ENCODE measurements at places on chromosomes 1 and 21. TPM values are rescaled to one million over a fixed set of nuclear protein-coding genes. Genes with fewer than 3 reads are reported as not detected.

Gene PTCH2
- 0.10 TPM for total RNA-seq

Gene PTPRC
- total RNA-seq: not detected

Gene S100A5
- not detected for total RNA-seq

Gene ELAPOR1
- total RNA-seq: 0.06 TPM

Gene KRTAP19-1
- not detected for total RNA-seq

Gene SYNJ1
- 5.8 TPM for total RNA-seq

Gene RSPH1
- not detected for total RNA-seq

Gene AGT
- 4.8 TPM for total RNA-seq

Gene SPATC1L
- 22.2 TPM for total RNA-seq

Gene LCE7A
- not detected for total RNA-seq

Gene HSD3B2
- total RNA-seq: not detected

Gene AQP10
- not detected for total RNA-seq

Gene RGS1
- total RNA-seq: not detected

Gene GPR161
- total RNA-seq: 5.7 TPM

Gene IFNAR1
- total RNA-seq: 28.7 TPM

Gene FMO5
- total RNA-seq: 0.93 TPM

Gene RNU1-4
- total RNA-seq: under 0.01 TPM

Gene CFAP45
- not detected for total RNA-seq

Gene KIF14
- total RNA-seq: 0.44 TPM

Gene CACHD1
- total RNA-seq: 8.5 TPM
